ENCODE measurements at places on chromosomes 2 and 18. TPM values are rescaled to one million over a fixed set of nuclear protein-coding genes. Genes with fewer than 3 reads are reported as not detected.

DPP4 gene
- 256 TPM for total RNA-seq

TIMM21 gene
- total RNA-seq: 15.6 TPM

SH3RF3 gene
- total RNA-seq: 14.8 TPM

ELAC1 gene
- total RNA-seq: 6.5 TPM

ZNF385B gene
- total RNA-seq: 1.1 TPM

TNFRSF11A gene
- total RNA-seq: under 0.01 TPM
